Urinary bladder (tissue), 4 donors: ENCODE measurements at places on chromosomes 3 and 15. TPM values are rescaled to one million over a fixed set of nuclear protein-coding genes. Genes with fewer than 3 reads are reported as not detected.

Gene HCN4
- not detected for total RNA-seq

Gene FGD5
- total RNA-seq, result 25.7 TPM

Gene ACAN
- 5.0 TPM for total RNA-seq

Gene CYFIP1
- total RNA-seq, result 85.0 TPM

Gene RHCG
- total RNA-seq, result 0.16 TPM

Gene MINAR1
- total RNA-seq, result 4.9 TPM
